ENCODE measurements at places on chromosomes 16 and 17.
A peak's percentile ranks its signal among the peaks of the same experiment; 100 is the strongest.

- DNase-seq = peak; percentile 24
Observed at GRCh38 chr16:84502581-84502980, 1.9 kb downstream of the MEAK7 start.

GRCh38 chr17:68937890-68938514 is 17.2 kb downstream of the ABCA8 start:
- DNase-seq = no peak

DNA sequence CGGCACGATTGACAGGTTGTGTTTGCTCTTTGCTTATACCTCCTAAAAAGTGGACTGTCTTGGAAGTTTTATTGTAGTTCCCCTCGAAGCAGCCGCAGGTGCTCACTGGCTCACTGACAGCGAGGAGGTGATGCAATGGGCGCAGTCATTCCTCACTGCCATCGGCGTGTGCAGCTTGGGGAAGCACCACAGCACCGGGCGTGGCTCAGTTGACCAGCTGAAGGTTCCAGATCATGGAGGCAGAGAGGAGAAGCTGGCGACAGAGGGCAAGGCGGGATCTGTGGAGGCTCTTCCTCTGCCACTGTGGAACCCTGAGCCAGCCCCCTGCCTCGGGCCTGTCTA is 72.1 kb upstream of the TNRC6C start:
- DNase-seq = no peak

DNA sequence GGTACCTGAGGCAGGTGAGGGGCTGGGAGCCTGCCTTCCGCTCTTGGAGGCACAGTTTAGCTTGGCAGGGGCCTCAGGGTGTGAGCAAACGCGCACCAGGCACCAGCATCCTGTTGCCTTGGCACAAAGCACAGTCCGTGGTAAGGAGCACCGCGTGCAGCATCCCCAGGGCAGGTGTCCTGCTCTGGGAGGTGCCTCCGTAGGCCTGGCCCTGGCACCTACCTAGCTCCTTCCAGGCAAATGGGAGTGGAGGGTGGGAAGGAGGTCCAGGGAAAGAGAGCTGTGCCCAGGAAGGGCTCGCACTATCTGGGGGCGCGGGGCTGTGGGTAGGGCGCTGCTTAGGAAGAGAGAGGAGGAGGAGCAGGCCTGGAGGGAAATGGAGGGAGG is 3.1 kb upstream of the GSE1 start:
- no peak for DNase-seq

GRCh38 chr17:1872976-1873375 is 43.2 kb downstream of the RPA1 start:
- DNase-seq = no peak

Data from HCEC 1CT (cell line).